Stimulated activated CD8-positive, alpha-beta memory T cell treated with anti-CD3 and anti-CD28 coated beads, Interleukin-4, amount 100 ng/mL, for 4 hours (primary cell): ENCODE measurements at places on chromosomes 5 and 9.

GRCh38 chr5:82365744-82366228 is 87.6 kb upstream of the RPS23 start:
- DNase-seq: no peak

DNA sequence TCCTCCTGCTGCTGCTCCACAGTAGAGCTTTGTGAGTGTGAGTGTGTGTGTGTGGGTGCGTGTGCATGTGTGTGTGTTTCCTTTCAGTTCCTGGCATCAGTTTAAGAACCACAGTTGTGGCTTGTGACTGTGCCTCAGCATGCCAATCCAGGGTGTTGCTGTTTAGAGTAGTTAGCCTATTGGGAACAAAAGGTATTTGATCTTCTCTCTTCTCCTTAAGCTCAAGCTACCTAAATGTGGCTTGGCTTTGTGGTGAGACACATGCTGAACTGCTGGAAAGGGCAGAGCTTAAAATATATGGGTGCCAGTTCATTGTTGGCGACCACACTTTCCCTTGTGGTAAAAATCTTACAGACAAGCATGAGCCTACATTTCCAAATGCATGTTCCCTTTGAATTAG is 116.6 kb upstream of the BNC2 start:
- DNase-seq: no peak

DNA sequence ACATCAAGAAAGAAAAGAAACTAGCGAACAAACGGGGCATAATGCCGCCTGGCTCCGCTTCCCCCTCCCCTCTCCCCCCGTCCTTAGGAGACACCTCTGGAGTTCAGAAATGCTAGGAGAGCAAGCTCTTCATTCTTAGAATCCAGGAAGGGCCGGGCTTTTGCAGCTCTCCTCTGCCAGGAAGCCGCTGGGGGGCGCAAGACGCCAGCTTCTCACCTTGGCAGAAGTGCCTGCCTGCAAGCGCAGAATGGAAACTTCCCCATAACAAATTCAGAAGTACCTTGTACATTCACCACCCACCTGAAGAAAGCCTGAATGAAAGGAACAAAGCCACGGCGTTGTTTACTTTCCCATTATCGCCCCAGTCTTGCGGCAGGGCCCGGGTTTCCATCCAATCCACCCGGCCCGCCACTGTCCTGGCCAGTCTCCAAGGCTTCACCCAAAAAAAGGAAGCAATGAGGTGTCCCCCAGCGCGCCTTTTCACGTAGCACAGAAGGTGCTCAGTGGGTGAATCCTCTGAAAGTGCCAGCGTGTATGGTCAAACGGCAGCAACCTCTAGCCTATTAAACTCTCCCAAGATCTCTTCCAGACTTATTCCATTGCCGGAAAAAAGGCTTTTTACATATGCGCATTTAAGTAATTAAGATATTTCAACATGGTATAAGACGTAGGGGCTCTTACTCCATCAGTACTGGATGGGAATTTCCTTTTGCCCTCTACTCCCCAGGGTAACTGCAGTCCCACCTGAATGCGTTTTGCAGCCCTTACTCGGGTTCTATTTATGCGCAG is 1.6 kb upstream of the GADD45G start:
- DNase-seq: peak; percentile 67

- DNase-seq: no peak
Measured at GRCh38 chr9:100064872-100065581, 33.8 kb downstream of the ERP44 start.

- DNase-seq: no peak
Measured at GRCh38 chr5:116472274-116472673, 102.3 kb downstream of the SEMA6A start.

GRCh38 chr9:111807197-111807596 is 12.5 kb upstream of the SHOC1 start:
- DNase-seq: no peak

DNA sequence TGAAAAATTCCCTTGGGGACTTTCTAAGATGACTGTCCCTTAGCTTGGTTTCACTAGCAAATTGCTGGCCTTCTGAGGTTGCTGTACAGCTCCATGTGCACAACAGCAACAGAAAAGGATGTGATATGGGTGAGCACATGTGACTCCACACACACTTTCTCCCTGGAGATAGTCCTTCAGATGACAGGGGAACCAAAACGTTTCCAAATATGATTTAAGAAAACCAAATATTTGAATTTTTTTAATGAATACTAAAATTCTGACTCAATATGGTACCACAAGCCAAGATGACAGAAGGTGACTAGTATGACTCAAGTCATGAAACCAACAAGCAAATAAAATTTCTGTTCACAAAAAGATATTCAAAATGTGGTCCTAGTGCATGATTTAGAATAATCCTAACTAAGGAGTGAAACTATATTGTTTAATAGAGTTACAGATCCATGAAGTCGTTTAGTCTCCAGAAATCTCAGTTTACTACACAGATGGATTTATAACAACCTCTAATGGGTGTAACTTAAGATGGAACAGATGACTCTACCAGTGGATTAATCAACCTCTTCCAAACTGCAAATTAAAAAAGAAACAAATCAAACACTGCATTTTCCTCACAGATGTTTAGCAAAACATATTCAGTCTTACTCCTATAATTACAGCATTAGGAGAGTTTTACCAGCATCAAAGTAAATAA is 144.8 kb upstream of the PIK3R1 start:
- no peak for DNase-seq
